ENCODE measurements at places on chromosomes 7 and 10.

DNA sequence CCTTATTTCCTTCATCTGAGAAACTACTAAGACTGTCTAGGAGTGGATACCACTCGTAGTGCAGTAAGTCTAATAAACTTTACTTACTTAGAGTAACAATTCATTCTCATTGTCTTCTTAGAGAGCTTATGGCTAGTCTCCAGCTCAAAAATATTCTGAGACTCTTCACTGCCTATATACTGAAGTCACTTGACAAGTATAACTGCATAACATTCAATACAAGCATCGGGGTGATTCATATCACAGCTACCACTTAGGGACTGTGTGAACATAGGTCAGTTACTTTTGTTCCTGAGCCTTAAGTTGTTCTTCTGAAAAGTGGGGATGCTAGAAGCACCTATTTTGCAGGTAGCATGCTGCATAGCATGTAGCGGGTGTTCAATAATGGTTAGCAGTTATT is 111.0 kb downstream of the HTR7 start:
- no peak for DNase-seq

DNA sequence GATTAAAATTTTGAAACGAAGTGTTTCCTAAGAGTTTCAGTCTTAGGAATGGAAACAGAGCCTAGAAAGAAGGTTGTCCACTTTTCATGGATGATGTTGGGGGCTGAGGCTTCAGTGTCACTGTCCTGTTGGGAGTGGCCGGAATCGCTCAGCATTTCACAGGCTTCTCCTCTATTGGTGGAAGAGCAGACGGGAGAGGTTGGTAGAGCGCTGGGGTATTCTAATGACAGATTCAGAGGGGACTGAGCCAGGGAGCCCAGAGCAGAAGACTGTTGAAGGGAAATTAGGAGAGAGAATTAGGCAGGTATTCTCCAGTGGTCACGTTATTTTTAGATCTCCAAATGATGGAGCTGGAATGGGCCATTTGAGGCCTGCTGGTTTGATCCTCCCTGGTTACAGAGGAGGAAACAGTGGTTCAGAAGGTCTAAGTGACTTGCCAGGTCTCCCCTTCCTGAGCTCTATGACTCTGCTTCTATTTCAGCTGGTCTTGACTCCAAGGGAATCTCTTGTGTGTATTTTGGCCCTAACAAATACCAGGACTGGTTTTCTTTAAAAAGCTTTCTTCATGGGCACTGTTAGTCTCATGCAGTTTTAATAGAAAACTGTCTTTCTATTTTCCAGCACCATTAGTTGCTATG is 35.7 kb upstream of the EEPD1 start:
- DNase-seq, result no peak

DNA sequence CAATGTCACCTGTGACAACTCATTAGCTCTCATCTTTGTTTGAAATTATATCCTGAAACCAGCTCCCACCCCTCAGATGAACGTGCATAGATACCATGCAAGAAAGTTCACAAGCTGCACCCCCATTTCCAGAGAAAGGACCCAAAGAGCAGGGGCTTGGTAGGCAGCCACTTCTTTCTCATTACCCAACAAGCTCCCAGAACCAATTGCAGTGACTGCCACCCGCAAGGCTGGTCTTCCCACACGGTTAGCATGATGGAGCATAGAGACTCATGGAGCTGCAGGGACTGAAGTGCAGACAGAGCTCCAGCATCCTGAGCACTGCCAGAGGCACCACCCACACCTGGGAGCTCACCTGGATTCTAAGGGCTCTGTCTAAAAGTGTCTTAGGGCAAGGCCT is 28.5 kb downstream of the FRMPD2 start:
- no peak for DNase-seq

- DNase-seq, result no peak
Observed at GRCh38 chr10:50538555-50539398, 85.0 kb downstream of the SGMS1 start.

- DNase-seq, result no peak
Observed at GRCh38 chr7:158558816-158559215, 28.8 kb downstream of the PTPRN2 start.

DNA sequence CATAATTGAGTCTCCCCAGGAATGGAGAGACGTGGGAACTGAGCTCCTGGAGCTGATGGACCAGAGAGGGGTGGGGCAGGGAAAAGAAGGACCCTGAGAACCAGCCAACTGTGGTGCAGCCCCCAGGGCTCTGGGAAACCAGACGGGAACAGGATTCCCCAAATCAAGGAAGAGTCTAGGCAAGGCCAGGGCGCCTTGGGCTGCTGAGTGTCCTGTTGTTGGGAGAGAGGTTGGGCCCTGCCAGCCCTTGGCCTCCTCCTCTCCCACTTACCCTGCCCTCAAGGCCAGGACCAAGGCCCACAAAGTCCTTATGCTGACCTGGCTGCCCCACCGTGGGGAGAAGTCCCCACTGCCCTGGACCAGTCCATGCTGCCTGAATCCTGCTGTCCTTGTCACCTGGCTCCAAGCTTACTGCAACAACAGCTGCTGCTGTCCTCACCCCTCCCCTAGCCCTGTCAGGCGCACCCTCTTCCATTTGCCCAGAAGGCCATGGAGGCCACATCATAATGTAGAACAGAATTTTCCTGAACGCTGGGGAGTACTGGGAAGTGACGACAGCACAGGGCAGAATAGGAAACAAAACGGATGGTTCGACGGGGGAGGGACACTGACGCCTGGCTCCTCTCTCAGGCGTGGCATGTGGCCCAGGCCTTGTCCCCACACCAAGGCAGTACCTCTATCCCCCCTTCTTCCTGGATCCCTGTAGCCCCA is 132.9 kb upstream of the ZMIZ1 start:
- no peak for DNase-seq

- no peak for DNase-seq
Observed at GRCh38 chr7:71780282-71780681, 631.9 kb downstream of the CALN1 start.

- no peak for DNase-seq
Observed at GRCh38 chr7:158740013-158740656, 35.5 kb upstream of the NCAPG2 start.

DNA sequence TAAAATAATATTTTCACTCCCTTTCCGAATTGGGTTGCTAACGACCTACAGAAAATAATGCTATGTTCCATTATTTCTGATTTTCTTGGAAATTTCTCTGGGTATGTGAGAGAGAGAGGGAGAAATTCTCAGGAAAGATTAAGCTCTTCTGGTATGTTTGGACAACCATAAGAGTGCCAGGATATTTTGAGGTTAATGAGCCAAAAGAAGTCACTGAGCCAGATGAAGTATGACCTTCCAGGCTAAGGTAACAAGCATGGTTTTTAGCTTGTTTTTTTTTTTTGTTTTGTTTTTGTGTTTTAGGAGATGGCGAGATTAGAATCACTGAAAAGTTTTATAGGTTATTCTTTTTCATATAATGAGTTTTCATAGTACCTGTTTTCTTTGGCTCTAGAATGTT is 171.0 kb upstream of the FOXP2 start:
- no peak for DNase-seq

DNA sequence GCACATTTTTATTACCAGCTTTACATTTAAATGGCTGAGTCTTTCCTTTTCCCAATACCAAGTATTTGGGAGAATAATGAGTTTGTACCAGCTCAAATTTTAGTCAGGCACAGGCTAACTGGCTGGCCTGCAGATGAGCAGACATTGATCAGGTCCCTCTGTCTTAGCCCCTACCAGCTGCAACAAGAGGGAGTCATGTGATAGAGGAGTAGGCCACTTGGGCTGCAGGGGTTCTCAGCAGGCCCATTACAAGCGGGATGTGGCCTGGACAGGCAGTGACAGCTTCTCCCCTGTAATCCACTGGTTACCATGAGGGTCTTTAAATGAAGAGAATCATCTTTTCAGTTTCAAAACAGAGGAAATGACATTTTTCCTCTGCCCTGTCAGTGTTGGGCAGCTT is 283.6 kb downstream of the SUGCT start:
- no peak for DNase-seq

DNA sequence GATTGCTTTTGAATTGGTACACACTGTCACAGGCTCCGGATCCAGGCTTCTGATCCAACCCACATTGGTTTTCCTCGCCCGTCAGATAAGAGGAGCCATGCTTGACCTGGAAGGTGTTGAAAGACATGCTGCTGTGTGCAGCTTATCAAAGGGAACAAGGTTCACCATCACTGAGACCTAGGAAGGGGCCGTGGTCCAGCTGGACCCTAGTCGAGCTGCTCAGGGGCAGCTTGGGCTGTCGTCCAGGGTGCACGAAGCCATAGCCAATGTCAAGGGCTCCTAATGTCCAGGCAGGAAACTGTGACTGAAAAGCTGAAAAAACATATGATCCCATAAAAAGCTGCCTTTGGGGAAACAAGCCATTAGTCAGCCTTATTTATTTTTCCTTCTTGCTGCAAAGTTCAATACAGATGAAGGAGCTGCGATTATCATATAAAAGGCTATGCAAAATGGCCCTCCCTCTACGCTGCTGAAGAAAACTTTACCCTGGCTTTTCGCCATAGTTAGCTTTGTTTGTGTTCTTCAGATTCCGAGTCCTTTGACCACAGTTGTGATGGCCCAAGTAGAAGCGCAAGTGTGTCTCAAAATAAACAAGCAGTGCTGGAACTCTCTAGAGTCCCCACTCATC is 118.0 kb downstream of the CREB5 start:
- no peak for DNase-seq

DNA sequence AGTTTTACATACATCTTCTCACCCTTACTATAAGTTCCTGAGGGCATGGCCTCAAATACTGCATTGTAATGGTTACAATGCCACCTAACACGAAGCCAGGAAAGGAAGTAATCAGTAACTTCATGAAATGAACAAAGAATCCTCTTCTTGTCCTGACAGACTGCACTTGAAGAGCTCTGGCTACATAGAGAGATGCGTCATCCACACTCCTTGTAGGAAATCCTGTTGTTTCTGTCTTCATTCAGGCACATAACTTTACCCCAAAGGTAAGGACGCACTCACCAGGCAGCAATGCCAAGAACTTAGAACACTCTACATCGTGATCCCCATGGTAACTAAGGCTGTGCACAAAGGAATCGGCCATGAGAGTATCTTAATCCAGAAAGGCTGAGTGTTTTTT is 80.3 kb upstream of the ARID5B start:
- no peak for DNase-seq

GRCh38 chr10:86708783-86709380 is 40.6 kb downstream of the LDB3 start:
- DNase-seq, result no peak

GRCh38 chr7:149869867-149870266 is 3.9 kb upstream of the ATP6V0E2 start:
- DNase-seq, result no peak

- no peak for DNase-seq
Observed at GRCh38 chr10:104658067-104658466, 17.0 kb downstream of the SORCS3 start.

GRCh38 chr7:28983396-28984190 is 25.5 kb upstream of the TRIL start:
- DNase-seq, result no peak

Measured in effector CD8-positive, alpha-beta T cell (primary cell).